ENCODE measurements at places on chromosomes 7 and 10.

- peak; percentile 35 for DNase-seq
Observed at GRCh38 chr7:98283127-98283886, 1.8 kb downstream of the BRI3 start.

- DNase-seq, result no peak
Observed at GRCh38 chr7:5754981-5755599, 26.4 kb downstream of the RNF216 start.

DNA sequence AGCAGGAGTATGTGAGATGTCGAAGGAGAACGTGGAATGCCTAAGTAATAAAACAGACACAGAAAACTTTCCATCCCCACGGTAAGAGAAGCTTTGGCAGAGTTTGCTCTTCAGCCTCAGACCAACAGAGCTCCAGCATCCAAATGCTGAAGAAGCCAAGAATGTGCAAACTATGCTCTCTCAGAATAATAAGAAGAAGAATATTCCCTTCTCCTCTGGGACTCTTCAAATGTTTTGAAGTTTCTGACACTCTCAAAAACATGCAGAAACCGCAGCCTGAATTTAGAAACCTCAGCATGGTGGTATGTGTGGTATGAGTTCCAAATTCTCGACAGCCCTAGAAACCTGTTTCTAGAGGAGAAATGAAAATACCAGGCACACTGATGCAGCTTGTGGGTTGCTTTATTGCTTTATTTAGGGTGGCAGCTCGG is 113.3 kb downstream of the KCNMA1 start:
- no peak for DNase-seq

- DNase-seq, result no peak
Observed at GRCh38 chr7:150342121-150342408, 636 bp upstream of the RARRES2 start.

Measured in erythroblast (primary cell).